ENCODE measurements at places on chromosomes 3 and 15.

GRCh38 chr3:180947761-180948390 lies 35.4 kb downstream of the FXR1 start:
- DNase-seq, result no peak

GRCh38 chr3:9193633-9194195 lies 55.7 kb downstream of the SRGAP3 start:
- DNase-seq, result no peak

DNA sequence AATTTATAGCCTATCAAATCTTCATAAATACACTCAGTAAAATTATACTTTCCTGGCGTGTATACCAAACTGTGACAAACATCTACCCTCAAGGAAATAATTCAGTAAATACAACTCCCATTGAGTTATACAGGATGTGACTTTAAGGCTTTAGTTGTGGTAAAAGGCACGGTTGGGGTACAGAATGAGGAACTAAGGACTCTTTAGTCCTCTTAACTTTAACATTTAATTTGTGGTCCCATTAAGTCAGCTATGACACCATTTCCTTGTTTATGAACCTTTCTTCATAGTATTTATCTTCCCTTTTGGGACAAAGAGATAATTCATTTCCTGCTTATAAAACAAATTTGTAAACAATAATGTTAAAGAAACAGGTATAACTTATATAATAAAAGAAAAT lies 30.2 kb downstream of the IFT80 start:
- DNase-seq, result no peak

DNA sequence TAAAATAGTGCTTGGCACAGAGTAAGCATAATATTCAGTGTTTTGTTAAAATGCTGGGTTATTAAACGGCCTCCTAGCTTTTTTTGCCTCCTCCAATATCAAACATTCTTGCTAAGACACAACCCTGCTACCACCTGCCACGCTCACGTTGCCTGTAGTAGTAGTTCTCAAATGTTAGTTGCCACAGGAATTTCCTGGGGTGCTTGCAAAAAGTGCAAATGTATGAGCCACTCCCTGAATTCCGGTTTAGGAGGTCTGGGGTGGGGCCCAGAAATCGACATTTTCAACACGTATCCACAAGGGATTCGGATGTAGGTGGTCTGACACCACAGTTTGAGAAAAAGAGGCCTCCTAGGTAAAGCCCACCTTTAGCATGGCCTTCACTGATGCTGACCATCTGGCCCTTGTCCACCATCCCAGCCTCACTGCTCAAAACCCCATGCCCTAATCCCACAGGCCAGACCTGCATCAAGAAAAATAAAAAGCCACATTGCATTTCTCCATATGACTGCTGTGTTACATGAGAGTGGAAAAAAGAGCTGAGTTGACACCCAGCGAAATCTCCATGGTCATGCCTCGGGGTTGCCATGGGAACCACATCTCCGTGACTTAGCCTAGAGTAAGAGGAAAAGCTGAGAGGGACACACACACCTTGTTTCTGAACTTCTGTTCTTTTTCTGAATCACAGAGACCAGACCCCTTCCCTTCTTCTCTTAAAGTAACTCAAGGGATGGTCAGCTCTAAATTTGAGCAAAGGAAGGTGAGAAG lies 116.4 kb upstream of the HES1 start:
- no peak for DNase-seq

DNA sequence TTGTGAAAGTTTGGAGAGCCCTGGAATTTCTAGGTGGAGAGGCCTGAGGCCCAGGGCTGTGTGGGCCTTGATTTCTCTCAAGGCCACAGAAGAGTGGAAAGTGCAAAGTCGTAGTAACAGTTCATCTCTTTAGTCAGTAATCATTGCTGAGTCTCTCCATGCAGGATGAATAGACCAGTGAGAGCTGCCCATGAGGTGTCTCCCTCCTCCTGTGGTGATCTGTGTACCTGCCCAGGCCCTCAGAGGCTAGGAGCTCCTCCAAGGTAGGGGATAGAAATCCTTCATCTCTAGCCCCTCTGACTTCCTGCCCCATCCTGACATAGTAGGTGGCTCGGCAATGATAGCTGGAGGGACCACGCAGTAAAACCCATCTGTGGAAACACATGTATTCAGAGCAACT lies 6.8 kb upstream of the IDH3A start:
- no peak for DNase-seq

DNA sequence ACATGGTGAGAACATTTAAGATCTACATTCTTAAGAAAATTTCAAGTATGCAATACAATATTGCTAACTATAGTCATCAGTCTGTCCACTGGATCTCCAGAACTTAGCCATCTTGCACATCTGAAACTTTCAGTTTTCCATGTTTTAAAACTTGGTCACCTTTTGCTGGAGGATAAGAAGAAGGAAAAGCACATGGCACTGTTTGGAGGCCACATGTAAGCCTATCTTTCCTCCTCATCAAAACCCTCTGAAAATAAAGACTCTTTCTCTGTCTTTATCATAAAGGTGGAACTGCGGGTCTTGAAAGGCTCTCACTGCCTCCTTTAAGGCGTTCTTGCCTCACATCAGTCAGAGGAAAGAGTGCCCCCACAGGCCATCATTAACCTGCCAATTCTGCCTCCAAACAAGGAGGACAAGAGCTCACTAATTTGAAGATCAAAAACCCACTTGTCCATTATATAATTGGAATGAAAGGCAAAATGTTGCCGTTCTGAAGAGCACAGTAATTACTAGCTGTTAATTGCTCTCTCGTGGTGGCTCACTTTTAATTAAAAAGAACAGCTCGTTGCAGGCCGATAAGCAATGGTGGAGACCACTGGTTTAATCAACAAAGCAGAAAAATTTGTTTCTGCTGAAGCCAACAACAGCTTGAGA lies 157.8 kb downstream of the MECOM start:
- DNase-seq, result no peak

DNA sequence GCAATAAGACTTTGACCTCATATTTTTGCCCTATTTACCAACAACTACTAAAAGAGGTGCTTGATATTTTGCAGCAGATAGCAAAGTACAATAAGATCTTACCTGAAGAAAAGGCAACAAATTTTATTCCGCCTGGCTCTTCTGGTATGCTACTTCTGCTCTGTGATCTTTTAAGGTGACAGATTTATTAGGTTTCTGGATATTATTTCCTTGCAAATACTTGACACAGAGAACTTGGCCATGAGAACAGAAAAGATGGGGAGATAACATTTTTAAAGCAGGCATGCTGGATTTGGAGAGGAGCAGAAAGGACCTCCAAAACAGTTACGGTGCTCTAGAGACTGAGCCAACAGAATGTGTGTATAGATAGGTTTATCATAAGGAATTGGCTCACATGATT lies 86.7 kb upstream of the RNF7 start:
- no peak for DNase-seq

DNA sequence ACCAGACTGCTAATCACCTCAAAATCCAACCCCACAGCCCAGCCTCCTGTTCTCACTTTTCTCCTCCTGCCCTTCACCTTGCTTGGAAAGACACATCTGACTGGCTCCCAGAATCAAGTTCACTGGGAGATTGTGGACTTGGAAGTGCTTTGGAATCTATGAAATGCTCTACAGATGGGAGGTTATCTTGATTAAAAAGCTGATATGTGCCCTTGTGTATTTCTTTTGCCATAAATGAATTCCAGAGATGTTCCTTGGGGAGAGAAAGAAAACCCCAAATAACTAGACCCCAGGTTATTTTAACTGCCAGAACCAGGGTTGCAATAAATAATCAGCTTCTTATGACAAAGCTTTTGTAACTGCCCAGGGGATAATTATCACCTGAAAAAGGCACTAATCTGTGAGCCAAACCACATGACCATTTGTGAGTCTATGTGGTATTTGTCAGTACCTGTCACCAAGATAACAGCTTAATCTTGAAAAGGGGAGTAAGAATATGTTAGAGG lies 21.7 kb upstream of the ARHGEF3 start:
- no peak for DNase-seq

- DNase-seq, result no peak
Observed at GRCh38 chr15:62791694-62792093, 250.9 kb upstream of the TPM1 start.

DNA sequence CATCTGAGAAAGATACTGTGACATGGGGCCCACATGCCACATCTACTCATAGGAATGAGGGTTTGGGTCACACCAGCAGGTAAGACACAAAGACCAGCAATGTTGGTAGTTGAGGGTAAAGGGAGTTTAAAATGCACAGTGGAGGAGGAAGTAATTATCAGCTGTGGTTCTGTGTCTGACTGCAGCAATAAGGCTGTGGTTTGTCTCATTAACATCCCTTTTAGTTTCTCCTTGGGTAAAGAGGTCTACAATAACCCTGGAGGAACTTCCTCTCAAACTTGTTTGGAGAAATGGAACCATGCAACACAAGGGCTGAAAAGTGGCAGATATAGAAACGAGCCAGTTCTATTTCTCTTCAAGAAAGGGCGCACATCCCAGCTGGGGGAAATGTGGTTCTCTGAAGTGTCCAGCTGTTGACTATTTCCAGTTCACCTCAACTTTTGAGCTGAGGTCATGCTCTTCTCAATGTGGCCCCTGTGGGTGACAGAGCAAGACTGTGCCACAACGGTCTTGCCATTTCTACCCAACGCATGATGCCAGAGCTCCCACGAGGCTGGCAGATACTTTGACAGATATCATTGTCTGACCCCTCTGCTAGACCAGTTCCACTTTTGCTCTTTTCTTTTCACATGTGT lies 234.3 kb downstream of the SQOR start:
- no peak for DNase-seq

DNA sequence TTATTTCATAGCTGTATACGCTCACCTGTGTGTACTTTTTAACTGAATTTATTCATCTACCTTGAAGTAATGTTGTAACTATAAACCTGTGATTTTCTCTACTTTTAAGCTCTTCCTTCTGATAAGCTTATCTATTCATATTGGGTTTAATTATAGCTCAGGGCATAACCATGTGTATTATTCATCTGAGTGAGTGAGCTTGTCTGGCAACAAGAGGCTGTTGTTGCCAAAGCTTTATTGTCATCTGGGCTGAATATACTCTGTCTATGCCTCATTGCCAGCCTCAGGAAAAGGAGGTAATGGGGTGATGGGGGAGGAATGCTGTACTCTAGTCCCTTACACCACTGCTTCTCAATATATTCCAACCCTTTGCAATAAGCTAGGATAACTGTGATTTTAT lies 292.4 kb downstream of the UBE2E2 start:
- no peak for DNase-seq

DNA sequence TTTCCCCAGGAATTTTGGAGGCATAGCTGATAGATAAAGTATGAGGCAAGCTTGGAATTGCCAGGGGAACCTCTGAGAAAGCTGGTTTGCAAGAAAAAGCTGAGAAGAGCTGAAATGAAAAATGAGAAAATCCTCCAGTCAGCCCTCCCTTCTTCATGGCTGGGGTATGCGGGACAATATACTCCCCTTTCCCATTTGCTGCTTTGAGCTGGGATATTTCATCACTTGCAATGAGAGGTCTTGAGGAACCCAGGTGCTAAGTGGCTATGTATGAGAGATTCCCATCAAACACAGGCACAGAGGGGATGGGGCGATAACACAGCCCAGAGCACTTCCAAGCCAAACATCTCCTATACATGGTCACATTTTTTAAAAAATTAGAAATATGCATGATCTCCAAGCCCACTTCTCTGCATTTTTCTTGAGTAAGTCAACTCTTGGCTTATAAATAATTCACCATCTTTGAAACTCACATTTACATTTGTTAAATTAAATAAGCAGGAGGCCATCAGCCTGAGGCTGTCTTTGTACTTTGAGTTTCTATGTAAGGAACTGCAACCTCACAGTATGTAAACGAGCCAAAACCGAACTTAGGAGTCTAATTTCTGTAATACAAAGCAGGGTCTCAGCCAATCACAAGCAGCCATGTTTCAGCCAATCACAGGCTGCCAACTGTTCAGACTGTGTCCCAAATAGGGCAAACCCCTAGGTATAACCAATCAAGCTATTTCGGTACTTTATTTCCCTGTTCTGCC lies 983.6 kb upstream of the NR2F2 start:
- DNase-seq, result no peak

DNA sequence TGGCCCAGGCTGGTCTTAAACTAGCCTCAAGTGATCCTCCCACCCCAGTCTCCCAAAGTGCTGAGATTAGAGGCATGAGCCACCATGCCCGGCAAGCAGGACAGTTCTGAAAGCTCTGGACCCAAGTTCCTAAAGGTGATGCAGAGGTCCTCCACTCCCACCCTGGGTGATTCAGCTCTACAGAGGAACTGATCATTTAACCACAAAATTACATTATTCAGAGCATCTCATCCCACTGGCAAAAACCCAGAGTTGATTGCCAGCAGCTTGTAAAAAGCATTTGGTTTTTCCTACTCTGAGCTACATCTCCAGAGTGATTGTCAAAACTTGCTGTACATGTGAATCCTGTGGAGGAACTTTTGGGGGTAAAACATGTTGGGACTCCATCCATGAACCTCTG lies 60.2 kb downstream of the SLTM start:
- DNase-seq, result no peak

- DNase-seq, result no peak
Observed at GRCh38 chr3:16343101-16343500, 78.1 kb downstream of the OXNAD1 start.

DNA sequence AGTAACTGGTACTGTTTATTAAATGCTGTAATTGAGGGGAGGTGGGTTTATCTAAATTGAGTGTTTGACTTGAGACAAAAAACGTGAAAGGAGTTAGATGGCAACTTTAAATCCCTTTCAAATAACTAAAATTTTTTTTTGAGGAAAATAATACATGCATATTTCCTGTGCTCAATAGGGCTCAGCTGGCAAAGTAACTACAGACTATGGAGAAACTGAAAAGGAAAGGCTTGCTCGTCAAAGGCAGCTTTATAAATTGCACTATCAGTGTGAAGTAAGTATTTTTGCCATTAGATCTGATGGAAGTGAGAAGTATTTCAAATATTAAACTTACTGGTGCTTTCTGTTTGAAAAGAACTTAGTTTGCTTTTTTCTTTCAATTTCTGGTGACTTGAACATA lies 72.2 kb downstream of the DZIP3 start:
- DNase-seq, result no peak

DNA sequence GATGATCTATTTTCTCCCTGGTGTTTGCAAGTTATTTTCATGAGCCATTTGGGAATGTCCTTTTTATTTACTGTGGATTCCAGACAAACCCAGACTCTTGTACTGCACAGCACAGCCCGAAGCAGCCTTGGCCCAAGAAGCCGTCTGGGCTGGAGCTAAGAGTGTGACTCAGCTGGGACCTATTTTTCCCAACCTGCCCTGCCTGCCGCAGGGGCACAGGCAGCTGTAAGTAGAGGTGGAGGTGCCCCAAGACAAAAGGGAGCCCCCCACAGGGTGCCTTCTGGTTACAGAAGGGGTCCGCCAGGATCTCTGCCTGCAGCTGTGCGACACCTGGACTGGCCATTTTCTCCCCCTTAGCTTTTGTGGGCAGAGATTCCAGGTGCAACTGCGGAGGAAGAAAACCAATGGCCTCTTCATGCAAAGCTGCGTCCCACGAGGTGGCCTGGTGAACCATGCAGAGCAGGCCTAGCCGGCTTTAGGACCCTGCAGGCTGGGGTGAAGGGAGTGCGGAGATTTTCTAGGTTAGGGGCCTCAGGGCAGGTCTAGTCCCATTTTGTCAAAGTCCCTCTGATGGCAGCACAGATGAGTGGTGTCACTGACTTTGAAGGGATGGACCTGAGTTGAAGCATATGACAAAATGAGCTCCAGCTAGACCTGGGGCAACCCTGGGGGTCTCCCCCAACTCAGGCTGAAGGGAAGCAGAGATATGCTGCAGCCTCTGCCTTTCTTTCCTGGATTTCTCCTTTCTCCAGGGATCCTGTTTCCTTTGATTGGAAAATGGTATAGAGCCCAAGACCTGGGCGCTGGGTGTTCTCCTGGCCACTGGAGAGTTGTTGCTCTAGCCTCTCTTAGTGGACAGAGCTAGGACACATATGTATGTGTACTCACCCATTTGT lies 131.2 kb downstream of the KLF13 start:
- no peak for DNase-seq

Measured in T follicular helper cell (primary cell).